Activated T-helper 17 cell treated with anti-CD3 and anti-CD28 coated beads, Interleukin-2, amount 50 U/mL, for 72 hours (primary cell): ENCODE measurements at places on chromosomes 6 and 20. TPM values are rescaled to one million over a fixed set of nuclear protein-coding genes. Genes with fewer than 3 reads are reported as not detected.

DNA sequence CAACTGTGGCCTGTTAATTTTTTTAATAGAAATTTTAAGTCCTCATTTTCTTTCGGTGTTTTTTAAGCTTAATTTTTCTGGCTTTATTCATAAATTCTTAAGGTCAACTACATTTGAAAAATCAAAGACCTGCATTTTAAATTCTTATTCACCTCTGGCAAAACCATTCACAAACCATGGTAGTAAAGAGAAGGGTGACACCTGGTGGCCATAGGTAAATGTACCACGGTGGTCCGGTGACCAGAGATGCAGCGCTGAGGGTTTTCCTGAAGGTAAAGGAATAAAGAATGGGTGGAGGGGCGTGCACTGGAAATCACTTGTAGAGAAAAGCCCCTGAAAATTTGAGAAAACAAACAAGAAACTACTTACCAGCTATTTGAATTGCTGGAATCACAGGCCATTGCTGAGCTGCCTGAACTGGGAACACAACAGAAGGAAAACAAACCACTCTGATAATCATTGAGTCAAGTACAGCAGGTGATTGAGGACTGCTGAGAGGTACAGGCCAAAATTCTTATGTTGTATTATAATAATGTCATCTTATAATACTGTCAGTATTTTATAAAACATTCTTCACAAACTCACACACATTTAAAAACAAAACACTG, 10.1 kb downstream of the HFE start:
- peak; percentile 78 for ATAC-seq
- no peaks in the 10 kb centered on the region for H3K36me3 ChIP-seq
- H3K27ac ChIP-seq = no peak overlapping the region
- H3K27me3 ChIP-seq = no peaks in the 10 kb centered on the region

DNA sequence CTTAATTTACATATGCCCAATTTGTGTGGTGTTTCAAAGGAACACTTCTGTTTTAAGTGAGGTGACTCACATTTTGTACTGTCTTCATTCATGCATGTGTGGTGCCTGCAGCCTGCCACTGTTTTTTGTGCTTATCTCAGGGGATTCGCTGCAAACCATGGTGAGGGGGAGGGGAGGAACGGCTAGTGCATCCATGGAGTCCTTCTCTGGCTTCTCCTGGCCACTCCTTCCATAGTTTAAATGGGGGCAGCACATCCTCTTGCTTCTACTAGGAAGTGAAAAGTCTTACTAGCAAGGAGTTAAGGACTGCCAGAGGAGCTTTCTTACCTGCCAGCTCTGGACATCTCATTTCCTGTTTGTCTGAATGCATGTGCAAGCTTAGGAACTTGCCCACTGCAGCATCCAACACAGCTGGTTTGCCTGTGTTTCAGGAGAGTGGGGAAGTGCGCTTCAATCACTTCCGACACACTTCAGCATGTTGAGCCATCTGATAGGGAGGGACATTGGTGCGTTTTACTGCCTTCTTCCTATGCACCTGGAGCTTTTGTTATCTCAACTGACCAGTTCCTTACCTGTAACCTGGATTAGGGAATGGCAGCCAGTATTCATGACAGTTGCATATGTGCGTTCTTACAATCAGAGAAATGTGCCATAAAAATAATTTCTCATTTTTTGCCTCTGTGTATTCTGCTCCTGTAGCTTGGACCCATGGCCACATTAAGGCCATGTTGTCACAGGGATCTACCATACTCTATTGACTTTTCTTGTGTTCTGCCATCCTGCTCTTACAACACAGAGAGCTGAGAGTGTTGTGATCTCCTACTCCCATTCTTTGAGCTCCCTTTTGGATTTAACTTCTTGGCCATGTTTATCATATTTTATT, 211.3 kb downstream of the ARID1B start:
- H3K27ac ChIP-seq = no peak overlapping the region
- H3K4me3 ChIP-seq = no peak overlapping the region
- H3K36me3 ChIP-seq = no peaks in the 10 kb centered on the region

GRCh38 chr20:48359692-48360341, 468.0 kb downstream of the PREX1 start:
- no peaks in the 10 kb centered on the region for H3K36me3 ChIP-seq
- no peaks in the 10 kb centered on the region for H3K4me1 ChIP-seq
- no peak overlapping the region for H3K4me3 ChIP-seq
- no peak overlapping the region for H3K27ac ChIP-seq

DNA sequence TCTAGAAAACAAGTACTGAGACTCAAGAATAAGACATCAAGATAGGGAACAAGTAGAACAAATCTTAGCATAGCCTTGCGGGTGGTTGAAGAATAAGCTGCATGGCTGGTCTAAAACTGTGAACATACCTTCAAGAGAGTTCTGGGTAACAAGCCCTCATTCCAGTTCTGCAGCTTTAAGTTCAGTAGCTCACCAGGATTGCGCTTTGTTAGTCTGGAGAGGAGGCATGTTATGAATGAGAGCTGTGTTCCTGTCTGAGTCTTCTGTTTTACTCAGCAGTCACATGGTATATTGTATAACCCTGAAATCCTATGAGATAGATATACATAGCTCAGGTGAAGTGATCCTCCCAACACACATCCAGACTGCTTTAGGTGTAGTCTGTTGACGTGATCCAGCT, 406.6 kb upstream of the IRAK1BP1 start:
- no peak overlapping the region for H3K27ac ChIP-seq
- no peaks in the 10 kb centered on the region for H3K36me3 ChIP-seq
- no peaks in the 10 kb centered on the region for H3K27me3 ChIP-seq
- no peak for ATAC-seq
- no peaks in the 10 kb centered on the region for H3K4me1 ChIP-seq

DNA sequence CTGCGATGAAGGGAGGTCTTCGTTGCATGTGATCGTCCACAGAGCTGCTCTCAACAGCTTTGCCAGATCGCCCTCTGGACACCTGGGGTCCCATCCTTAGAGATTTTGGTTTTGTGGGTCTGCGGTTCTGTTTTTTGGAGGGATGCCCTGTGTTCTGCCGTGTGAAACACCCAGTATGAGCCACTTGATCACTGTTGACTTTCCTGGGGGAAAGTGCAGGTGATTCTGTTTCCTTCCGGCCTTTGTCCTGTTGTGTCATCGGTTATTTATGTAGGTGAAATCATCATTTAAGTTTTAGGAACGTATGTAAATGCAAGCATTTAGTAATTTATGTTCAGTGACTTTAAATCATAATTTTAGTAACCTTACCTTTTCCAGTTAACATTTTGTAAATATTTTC, 56.4 kb upstream of the SLC22A1 start:
- H3K4me1 ChIP-seq = peaks cover 23% of the 10 kb centered on the region
- no peak for ATAC-seq
- no peak overlapping the region for H3K27ac ChIP-seq
- H3K27me3 ChIP-seq = no peaks in the 10 kb centered on the region

CGA gene
- 0.26 TPM for total RNA-seq

PPP1R14C gene
- not detected for total RNA-seq

EBF4 gene
- total RNA-seq = 3.6 TPM

MAP7 gene
- total RNA-seq = 1.2 TPM
